Activated CD4-positive, alpha-beta T cell treated with anti-CD3 and anti-CD28 coated beads, Interleukin-2, amount 10 ng/mL, durations not matched to agents 7 days and 5 days (primary cell): ENCODE measurements at places on chromosomes 2 and 18.

DNA sequence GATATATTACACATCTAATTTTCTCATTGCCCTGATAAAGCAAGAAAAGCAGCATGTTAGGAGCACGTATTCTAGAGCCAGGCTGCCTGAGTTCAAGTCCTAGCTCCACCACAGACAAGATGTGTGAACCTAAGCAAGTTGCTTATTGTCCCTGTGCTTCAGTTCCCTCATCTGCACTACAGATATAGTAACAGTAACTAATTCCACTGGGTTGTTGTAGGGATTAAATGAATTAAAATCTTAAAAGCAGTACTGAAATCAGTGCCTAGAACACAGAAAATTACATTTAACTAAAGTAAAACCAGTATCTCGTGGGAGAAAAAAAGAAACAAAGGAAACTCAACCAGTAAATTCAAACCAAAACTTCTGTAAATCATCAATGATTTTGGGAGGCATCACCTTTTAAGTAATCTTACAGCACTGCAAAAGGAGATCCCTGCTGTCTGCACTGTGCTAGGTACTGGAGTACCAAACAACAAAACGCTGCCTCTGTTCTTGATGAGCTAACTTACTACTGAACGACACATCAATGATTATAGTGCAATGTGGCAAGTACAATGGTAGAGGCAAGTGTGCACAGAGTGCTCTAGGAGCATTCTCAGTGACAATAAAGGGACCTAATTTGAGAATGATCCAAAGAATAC, 7.9 kb downstream of the MAP3K2 start:
- H3K27ac ChIP-seq, result no peak overlapping the region
- H3K27me3 ChIP-seq, result no peaks in the 10 kb centered on the region
- no peak for DNase-seq

- peak overlapping the region; percentile 56 for H3K4me3 ChIP-seq
- H3K4me1 ChIP-seq, result peaks cover 74% of the 10 kb centered on the region
- H3K36me3 ChIP-seq, result peaks cover 3% of the 10 kb centered on the region
- DNase-seq, result peak; percentile 62
- peak overlapping the region; percentile 85 for H3K27ac ChIP-seq
Observed at GRCh38 chr2:204108330-204108751, 171.8 kb downstream of the ICOS start.

GRCh38 chr18:51192026-51192425, 5.5 kb downstream of the MEX3C start:
- no peak overlapping the region for H3K27ac ChIP-seq
- DNase-seq, result no peak
- peaks cover 35% of the 10 kb centered on the region for H3K36me3 ChIP-seq

DNA sequence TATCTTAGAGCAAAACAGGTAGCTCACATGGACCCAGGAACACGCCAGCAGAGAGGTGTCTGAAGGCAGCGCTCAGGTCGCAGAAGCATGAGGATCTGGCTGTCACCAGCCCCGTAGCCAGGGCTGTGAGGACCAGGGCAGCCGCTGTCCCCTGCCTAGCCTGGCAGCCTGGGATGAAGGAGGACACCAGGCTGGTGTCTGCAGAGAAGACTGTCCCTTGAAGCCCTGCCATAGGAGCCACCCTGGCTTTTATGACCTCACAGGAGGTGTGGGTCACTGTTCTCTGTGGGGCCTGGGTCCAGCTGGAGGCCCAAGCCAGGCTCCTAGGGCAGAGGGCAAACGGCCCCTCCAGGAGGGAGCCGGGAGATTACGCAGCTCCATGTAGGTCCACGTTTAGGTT, at the start of gene SPATA3:
Gene SPATA3 (plus strand): TSS at position 301 of the 400 bp plus-strand sequence. CDS start 113 bp downstream, outside the sequence.
- no peaks in the 10 kb centered on the region for H3K4me1 ChIP-seq
- H3K4me3 ChIP-seq, result no peak within 1 kb of the TSS
- peaks cover 36% of the 10 kb centered on the region for H3K27me3 ChIP-seq
- no peak within 1 kb of the TSS for H3K27ac ChIP-seq
- no peaks in the 10 kb centered on the region for H3K36me3 ChIP-seq

DNA sequence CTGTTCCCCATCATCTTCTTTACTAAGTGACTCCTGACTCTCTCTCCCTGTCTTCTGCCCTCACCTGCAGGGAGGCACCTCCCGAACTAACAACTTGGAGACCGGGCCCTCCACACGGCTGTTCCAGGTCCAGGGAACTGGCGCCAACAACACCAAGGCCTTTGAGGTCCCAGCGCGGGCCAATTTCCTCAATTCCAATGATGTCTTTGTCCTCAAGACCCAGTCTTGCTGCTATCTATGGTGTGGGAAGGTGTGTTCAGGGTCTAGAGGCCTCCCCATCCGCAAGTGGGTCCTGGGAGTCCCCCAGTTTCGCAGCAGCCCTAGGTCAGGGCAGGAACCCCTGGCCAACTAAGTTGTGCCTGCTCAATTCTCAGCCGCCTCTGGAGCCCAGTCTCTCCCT, 15.5 kb downstream of the VIL1 start:
- H3K4me3 ChIP-seq, result no peak overlapping the region
- DNase-seq, result no peak
- H3K36me3 ChIP-seq, result no peaks in the 10 kb centered on the region
- H3K27ac ChIP-seq, result no peak overlapping the region
- peaks cover 13% of the 10 kb centered on the region for H3K4me1 ChIP-seq

- H3K27me3 ChIP-seq, result no peaks in the 10 kb centered on the region
- H3K27ac ChIP-seq, result no peak overlapping the region
- peaks cover 57% of the 10 kb centered on the region for H3K4me1 ChIP-seq
Observed at GRCh38 chr2:101748000-101748399, 50.5 kb downstream of the MAP4K4 start.

DNA sequence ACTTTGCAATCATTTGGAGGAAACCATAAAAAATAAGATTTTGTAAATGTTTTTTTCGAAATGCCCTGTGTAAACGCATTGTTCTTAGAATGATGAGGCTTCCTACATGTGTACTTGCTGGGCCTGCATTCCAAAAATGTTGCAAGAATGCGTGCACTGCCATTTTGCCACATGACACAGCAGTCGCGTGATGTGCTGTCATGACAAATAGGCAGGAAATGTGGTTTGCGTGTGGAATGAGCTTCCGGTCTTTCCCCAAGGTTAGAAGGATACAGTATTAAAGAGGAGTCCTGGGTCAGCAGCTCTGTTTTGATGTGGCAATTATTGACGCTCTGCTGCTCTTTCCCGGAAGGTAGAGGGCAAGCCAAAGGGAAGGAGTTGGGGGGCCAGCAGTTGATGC, 18.1 kb upstream of the SERPINB2 start:
- no peak overlapping the region for H3K27ac ChIP-seq
- H3K27me3 ChIP-seq, result peaks cover 3% of the 10 kb centered on the region
- no peak for DNase-seq
- H3K4me3 ChIP-seq, result no peak overlapping the region
- no peaks in the 10 kb centered on the region for H3K4me1 ChIP-seq

- H3K36me3 ChIP-seq, result no peaks in the 10 kb centered on the region
- no peaks in the 10 kb centered on the region for H3K27me3 ChIP-seq
- DNase-seq, result no peak
- peaks cover 47% of the 10 kb centered on the region for H3K4me1 ChIP-seq
Observed at GRCh38 chr2:108988076-108988795, 784 bp downstream of the EDAR start.

- DNase-seq, result no peak
- H3K4me3 ChIP-seq, result no peak overlapping the region
- no peaks in the 10 kb centered on the region for H3K4me1 ChIP-seq
Observed at GRCh38 chr18:29172756-29173067, 995.8 kb upstream of the CDH2 start.

- H3K36me3 ChIP-seq, result peaks cover 17% of the 10 kb centered on the region
- H3K4me3 ChIP-seq, result no peak overlapping the region
- H3K4me1 ChIP-seq, result peaks cover 38% of the 10 kb centered on the region
- H3K27ac ChIP-seq, result peak overlapping the region; percentile 36
- DNase-seq, result no peak
- H3K27me3 ChIP-seq, result no peaks in the 10 kb centered on the region
Observed at GRCh38 chr2:241741016-241741415, 6.6 kb downstream of the D2HGDH start.

- H3K27me3 ChIP-seq, result peaks cover 11% of the 10 kb centered on the region
- no peak for DNase-seq
- no peak overlapping the region for H3K4me3 ChIP-seq
Observed at GRCh38 chr18:76571689-76572088, 76.6 kb upstream of the ZNF516 start.

- H3K36me3 ChIP-seq, result no peaks in the 10 kb centered on the region
- no peak overlapping the region for H3K27ac ChIP-seq
- no peak for DNase-seq
- H3K4me3 ChIP-seq, result no peak overlapping the region
- H3K4me1 ChIP-seq, result no peaks in the 10 kb centered on the region
- H3K27me3 ChIP-seq, result peaks cover 4% of the 10 kb centered on the region
Observed at GRCh38 chr2:223725494-223725893, 111.9 kb downstream of the AP1S3 start.

GRCh38 chr2:137960223-137960622, 4.0 kb upstream of the HNMT start:
- no peaks in the 10 kb centered on the region for H3K4me1 ChIP-seq
- no peak overlapping the region for H3K4me3 ChIP-seq
- H3K27ac ChIP-seq, result no peak overlapping the region
- peaks cover 2% of the 10 kb centered on the region for H3K27me3 ChIP-seq
- DNase-seq, result no peak

DNA sequence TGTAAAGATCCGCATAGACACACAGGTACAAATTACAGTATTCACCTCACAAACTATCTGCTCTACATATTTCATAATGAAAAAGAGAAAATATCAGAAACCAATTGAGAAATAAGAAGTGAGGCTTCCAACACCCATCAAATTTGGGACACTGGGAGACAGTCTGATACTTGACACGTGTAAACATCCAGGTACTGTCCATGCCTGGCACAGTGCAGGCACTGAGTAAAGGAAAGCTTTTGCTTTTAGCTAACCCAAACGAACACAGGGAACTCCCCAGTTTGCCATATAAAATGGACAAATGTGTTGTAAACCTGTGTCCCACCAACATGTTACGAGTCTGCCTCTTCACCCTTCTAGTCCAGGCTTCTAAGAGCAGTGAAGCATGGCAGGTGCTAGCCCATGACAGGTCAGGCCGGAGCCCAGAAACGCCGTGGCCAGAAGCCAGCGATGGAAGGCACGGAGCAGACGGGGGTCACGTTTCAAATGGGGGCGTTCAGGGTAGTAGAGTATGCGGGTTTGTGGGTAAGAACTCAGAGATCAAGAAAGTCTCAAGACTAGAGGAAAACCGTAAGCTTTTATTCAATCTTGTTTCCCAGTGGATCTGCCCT, 27.0 kb downstream of the CDH2 start:
- H3K36me3 ChIP-seq, result no peaks in the 10 kb centered on the region
- no peaks in the 10 kb centered on the region for H3K27me3 ChIP-seq
- H3K27ac ChIP-seq, result no peak overlapping the region
- DNase-seq, result no peak
- H3K4me3 ChIP-seq, result no peak overlapping the region
- no peaks in the 10 kb centered on the region for H3K4me1 ChIP-seq

DNA sequence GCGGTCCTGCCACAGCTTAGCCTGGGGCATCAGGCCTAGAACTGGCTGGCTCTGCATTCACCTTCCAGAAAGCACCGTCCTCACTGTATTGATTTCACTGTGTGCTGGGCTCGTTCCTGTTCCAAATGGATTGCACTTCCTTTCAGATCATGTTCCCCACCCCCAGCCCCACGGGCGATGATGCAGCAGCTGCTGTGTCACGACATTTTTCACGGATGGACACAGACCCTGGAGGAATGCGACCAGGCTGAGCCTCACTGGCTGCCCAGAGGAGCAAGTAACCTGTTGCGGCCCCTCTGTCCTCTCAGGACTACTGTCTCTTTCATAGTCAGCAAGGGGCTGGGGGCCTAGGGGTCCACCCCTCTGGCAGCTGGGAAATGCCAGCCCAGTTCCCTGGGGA, 50.3 kb downstream of the CAPN13 start:
- no peaks in the 10 kb centered on the region for H3K36me3 ChIP-seq
- no peaks in the 10 kb centered on the region for H3K4me1 ChIP-seq
- H3K27me3 ChIP-seq, result peaks cover 2% of the 10 kb centered on the region
- H3K4me3 ChIP-seq, result no peak overlapping the region
- no peak overlapping the region for H3K27ac ChIP-seq

DNA sequence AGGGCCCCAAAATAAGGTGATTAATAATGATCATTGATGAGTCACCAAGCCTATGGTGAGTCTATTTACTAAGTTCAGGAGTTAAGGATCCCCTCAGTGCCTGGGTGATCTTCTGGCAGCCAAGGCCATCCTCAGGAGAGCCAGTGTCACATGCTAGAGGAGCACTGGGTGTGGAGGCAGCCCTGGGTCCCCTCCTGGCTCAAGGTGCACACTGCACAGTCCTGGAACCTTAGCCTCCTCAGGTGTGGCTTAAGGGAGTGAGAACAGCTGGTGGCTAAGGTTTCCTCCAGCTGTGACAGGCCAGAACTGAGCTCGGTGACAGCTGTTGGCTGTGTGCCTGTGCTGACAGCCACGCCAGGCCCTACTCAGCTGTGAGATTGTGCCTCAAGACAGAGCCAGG, 52.1 kb upstream of the ACAA2 start:
- H3K4me1 ChIP-seq, result no peaks in the 10 kb centered on the region
- no peaks in the 10 kb centered on the region for H3K36me3 ChIP-seq
- no peak overlapping the region for H3K4me3 ChIP-seq
- DNase-seq, result no peak

GRCh38 chr2:110732422-110733413, at the start of gene ACOXL:
TSS of gene ACOXL (plus strand) at chr2:110732573. CDS start at chr2:110768390, 35,817 bp downstream.
- DNase-seq, result peak; percentile 24
- peaks cover 79% of the 10 kb centered on the region for H3K27me3 ChIP-seq
- H3K36me3 ChIP-seq, result no peaks in the 10 kb centered on the region
- H3K27ac ChIP-seq, result no peak within 1 kb of the TSS
- peaks cover 14% of the 10 kb centered on the region for H3K4me1 ChIP-seq

DNA sequence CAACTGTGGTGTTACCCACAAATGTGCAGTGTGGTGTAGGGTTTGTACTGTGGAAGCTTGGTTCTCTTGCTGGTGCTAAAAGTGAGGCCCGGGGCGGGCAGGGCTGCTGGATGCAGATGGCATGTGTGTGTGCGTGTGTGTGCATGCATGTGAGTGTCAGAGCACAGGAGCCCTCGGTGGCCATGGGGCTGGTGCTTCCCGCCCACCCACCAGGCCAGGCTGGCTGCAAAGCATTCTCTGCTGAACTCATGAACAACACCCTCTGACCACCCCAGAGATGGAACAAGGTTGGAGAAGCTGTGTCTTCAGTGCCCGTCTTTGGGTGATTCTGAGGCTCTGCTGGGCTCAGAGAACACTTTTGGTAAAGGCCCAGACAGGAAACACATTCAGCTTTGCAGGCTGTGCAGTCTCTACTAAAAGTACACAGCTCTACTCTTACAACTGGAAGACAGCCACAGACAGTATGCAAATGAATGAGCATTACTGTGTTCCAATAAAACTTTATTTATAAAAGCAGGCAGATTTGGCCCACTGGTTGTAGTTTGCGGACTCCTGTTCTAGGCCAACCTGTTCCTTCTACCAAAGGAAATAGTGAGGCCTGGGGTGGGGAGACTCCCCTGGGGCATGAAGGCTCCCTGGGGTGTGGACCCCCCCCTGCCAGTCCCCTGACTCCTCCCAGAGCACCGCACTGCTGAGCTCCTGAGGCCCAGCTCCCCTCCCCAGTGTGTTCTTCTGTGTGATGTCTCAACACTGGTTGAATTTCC, 225.3 kb upstream of the HDAC4 start:
- peaks cover 2% of the 10 kb centered on the region for H3K27me3 ChIP-seq
- H3K4me3 ChIP-seq, result no peak overlapping the region
- H3K36me3 ChIP-seq, result no peaks in the 10 kb centered on the region
- no peak for DNase-seq
- H3K27ac ChIP-seq, result no peak overlapping the region
